Progenitor cell of endocrine pancreas (in vitro differentiated cells): ENCODE measurements at places on chromosomes 5 and 9. TPM values are rescaled to one million over a fixed set of nuclear protein-coding genes. Genes with fewer than 3 reads are reported as not detected.

GRCh38 chr5:9713959-9714586, 83.9 kb upstream of the TAS2R1 start:
- DNase-seq = no peak
- H3K4me3 ChIP-seq = no peak overlapping the region
- peaks cover 4% of the 10 kb centered on the region for H3K27me3 ChIP-seq
- H3K4me1 ChIP-seq = no peaks in the 10 kb centered on the region
- no peak overlapping the region for H3K27ac ChIP-seq
- no peaks in the 10 kb centered on the region for H3K36me3 ChIP-seq

- DNase-seq = no peak
- H3K36me3 ChIP-seq = peaks cover 1% of the 10 kb centered on the region
- peaks cover 4% of the 10 kb centered on the region for H3K27me3 ChIP-seq
- no peaks in the 10 kb centered on the region for H3K4me1 ChIP-seq
- H3K4me3 ChIP-seq = no peak overlapping the region
- H3K27ac ChIP-seq = no peak overlapping the region
These were observed 68.2 kb upstream of the ITGA2 start for GRCh38 chr5:52920929-52921328.

GRCh38 chr9:130313103-130313858, 47.7 kb downstream of the HMCN2 start:
- no peak overlapping the region for H3K4me3 ChIP-seq
- no peak overlapping the region for H3K27ac ChIP-seq
- DNase-seq = no peak
- peaks cover 8% of the 10 kb centered on the region for H3K4me1 ChIP-seq
- H3K36me3 ChIP-seq = no peaks in the 10 kb centered on the region
- H3K27me3 ChIP-seq = peaks cover 21% of the 10 kb centered on the region

GRCh38 chr5:94345257-94345656, 273.1 kb downstream of the KIAA0825 start:
- peaks cover 4% of the 10 kb centered on the region for H3K36me3 ChIP-seq
- DNase-seq = no peak
- H3K4me3 ChIP-seq = no peak overlapping the region
- H3K4me1 ChIP-seq = no peaks in the 10 kb centered on the region

- H3K36me3 ChIP-seq = no peaks in the 10 kb centered on the region
- no peak overlapping the region for H3K27ac ChIP-seq
- H3K4me1 ChIP-seq = peaks cover 13% of the 10 kb centered on the region
- H3K27me3 ChIP-seq = no peaks in the 10 kb centered on the region
- H3K4me3 ChIP-seq = no peak overlapping the region
These were observed 25.2 kb upstream of the PTGER4 start for GRCh38 chr5:40654377-40654991.

DNA sequence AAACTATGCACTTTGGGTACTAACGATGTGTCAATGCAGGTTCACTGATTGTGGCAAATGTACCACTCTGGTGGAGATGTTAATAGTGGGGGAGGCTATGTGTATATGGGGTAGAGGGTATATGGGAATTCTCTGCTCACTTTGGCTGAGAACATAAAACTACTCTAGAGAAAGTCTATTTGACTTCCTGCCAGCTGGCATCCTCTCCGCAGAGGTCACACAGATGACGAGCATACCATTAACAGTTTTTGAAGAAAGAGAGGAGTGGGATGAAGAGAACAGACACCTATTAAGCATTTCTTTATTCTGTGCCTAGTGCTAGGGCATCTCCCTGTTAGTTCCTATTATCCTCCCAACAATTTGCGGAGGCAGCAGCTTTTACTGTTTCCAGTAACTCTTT, 58.4 kb upstream of the TRIM32 start:
- no peaks in the 10 kb centered on the region for H3K27me3 ChIP-seq
- DNase-seq = no peak
- no peak overlapping the region for H3K4me3 ChIP-seq
- H3K4me1 ChIP-seq = no peaks in the 10 kb centered on the region
- H3K36me3 ChIP-seq = peaks cover 1% of the 10 kb centered on the region

DNA sequence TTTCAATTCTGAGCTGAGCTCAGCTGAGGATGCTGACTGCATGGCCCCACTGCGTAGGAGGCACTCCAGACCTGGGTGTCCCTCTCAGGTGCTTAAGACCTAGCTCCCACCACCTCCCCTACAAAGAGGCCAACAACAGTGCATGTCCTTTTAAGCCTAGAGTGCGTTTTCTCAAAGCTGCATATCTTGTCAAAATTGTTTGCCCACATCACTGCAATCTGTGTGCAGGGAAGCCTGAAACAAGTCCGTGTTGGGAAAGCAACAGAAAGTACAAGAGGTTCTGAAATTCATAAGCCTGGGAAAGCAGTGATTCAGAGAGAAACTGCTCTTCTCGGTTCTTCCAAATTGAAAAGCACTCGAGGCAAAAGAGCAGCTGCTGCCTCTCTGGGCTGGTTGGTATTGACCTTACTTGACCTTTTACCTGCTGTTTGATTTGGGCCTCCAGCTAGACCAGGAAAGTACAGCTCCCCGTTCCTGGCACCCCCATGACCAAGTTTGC, 238.4 kb downstream of the NR2F1-AS1 start:
- no peaks in the 10 kb centered on the region for H3K36me3 ChIP-seq
- H3K27me3 ChIP-seq = no peaks in the 10 kb centered on the region
- H3K4me3 ChIP-seq = no peak overlapping the region
- H3K27ac ChIP-seq = no peak overlapping the region

- no peak overlapping the region for H3K4me3 ChIP-seq
- no peaks in the 10 kb centered on the region for H3K36me3 ChIP-seq
- H3K27me3 ChIP-seq = no peaks in the 10 kb centered on the region
These were observed 51.3 kb upstream of the PTGER4 start for GRCh38 chr5:40628407-40628806.

DNA sequence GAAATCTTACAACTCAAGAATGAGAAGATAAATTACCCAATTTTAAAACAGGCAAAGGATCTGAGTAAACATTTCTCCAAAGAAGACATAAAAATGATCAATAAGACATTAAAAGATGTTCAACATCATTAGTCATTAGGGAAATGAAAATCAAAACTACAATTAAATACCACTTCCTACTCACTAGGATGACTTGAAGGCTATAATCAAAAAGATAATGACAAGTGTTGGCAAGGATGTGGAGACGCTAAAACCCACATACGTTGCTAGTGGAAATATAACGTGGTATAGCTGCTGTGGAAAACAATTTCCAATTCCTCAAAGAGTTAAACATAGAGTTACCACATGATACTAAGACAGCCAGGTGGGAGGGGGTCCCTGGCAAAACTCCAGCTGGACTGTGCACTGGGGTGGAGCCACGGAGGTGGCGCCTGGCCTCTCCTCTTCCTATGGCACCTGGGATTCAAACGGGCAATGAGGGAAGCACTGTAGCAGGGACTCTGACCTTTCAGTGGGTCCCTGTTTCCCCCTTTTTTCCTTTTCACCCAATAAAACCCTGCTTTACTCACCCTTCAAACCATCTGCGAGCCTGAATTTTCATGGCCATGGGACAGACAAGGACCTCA, 5.9 kb downstream of the ARSB start:
- H3K27me3 ChIP-seq = no peaks in the 10 kb centered on the region
- no peak overlapping the region for H3K27ac ChIP-seq
- no peak for DNase-seq
- H3K4me3 ChIP-seq = no peak overlapping the region
- H3K36me3 ChIP-seq = no peaks in the 10 kb centered on the region

DNA sequence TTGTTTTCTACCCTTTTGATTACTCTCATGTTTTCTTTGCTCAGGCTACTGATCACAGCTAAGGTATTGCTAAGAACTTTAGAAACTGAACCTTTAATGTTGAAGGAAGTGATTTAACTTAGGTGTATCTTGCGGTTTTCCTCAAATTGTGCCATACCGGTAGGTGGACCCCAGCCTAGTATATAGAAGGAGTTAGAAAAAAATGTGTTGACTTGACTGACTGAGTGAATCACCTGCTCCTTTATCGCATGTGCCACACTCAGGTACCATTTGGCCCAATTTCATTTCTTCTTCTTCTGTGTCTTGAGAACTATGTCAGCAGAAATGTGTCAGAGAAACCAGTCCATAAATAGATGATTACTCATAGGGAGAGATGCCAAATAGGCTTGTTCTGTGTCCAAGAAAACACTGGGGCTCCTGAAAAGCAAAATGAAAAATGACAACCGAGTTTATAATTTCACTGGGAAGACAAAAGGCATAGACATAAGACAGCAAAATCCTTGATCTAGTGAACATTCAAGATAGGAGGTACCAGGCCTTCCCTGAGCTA, 19.4 kb downstream of the PLPPR1 start:
- H3K4me3 ChIP-seq = no peak overlapping the region
- H3K27ac ChIP-seq = no peak overlapping the region
- H3K27me3 ChIP-seq = no peaks in the 10 kb centered on the region
- H3K36me3 ChIP-seq = no peaks in the 10 kb centered on the region
- H3K4me1 ChIP-seq = no peaks in the 10 kb centered on the region

DNA sequence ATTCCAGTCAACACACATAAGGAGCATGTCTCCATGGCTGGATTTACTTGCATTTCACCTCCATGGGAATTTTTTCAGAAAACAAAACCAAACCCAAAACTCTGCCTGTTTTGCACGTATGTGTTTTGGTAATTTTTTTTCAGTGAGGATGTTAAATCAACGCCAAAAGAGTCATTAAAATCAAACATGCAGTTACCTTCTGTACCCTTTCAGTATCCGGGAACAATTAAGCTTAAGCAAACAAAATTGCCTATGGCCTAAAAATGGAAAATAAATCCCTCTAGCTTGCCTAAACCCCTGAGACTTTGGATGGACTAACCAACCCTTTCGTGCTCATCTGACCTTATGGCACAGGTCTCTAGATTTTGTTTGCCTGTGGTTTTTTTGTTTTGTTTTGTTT, 209.2 kb upstream of the KLF4 start:
- no peak for DNase-seq
- no peak overlapping the region for H3K4me3 ChIP-seq
- no peaks in the 10 kb centered on the region for H3K4me1 ChIP-seq

- H3K27me3 ChIP-seq = no peaks in the 10 kb centered on the region
- DNase-seq = no peak
- H3K4me3 ChIP-seq = no peak overlapping the region
- H3K27ac ChIP-seq = peak overlapping the region; percentile 64
- H3K4me1 ChIP-seq = peaks cover 2% of the 10 kb centered on the region
- H3K36me3 ChIP-seq = peaks cover 12% of the 10 kb centered on the region
These were observed 12.3 kb upstream of the C5orf24 start for GRCh38 chr5:134833340-134834032.

- H3K4me1 ChIP-seq = peaks cover 12% of the 10 kb centered on the region
- peak overlapping the region; percentile 33 for H3K27ac ChIP-seq
- peaks cover 1% of the 10 kb centered on the region for H3K36me3 ChIP-seq
- H3K27me3 ChIP-seq = peaks cover 33% of the 10 kb centered on the region
- peak overlapping the region; percentile 74 for H3K4me3 ChIP-seq
These were observed 665 bp downstream of the TCF7 start for GRCh38 chr5:134114886-134115805.

GRCh38 chr5:102845041-102845440, 89.9 kb downstream of the PAM start:
- no peak overlapping the region for H3K27ac ChIP-seq
- no peak for DNase-seq
- H3K4me3 ChIP-seq = no peak overlapping the region
- H3K4me1 ChIP-seq = no peaks in the 10 kb centered on the region
- no peaks in the 10 kb centered on the region for H3K27me3 ChIP-seq
- peaks cover 2% of the 10 kb centered on the region for H3K36me3 ChIP-seq

DNA sequence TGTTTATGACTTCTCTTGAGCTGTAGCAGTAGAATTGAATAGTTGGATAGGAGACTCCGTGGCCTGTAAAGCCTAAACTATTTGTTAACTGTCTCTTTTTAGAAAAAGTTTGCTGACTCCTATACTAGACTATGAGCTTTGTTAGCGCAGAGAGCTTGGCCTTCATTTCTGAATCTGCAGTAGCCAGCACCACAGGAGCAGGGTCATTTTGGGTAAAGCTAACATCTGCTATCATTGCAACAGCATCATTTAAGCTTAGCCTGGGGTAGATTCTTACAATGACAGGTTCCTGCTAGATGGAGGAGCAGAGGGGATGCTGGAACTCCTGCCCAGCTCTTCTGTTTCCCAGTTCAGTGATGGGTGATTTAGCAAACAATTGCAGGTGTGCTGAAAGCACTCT, 133.7 kb upstream of the ASTN2 start:
- H3K4me1 ChIP-seq = peaks cover 15% of the 10 kb centered on the region
- H3K27me3 ChIP-seq = peaks cover 13% of the 10 kb centered on the region
- H3K4me3 ChIP-seq = no peak overlapping the region
- no peak for DNase-seq
- H3K36me3 ChIP-seq = no peaks in the 10 kb centered on the region
- no peak overlapping the region for H3K27ac ChIP-seq

DNA sequence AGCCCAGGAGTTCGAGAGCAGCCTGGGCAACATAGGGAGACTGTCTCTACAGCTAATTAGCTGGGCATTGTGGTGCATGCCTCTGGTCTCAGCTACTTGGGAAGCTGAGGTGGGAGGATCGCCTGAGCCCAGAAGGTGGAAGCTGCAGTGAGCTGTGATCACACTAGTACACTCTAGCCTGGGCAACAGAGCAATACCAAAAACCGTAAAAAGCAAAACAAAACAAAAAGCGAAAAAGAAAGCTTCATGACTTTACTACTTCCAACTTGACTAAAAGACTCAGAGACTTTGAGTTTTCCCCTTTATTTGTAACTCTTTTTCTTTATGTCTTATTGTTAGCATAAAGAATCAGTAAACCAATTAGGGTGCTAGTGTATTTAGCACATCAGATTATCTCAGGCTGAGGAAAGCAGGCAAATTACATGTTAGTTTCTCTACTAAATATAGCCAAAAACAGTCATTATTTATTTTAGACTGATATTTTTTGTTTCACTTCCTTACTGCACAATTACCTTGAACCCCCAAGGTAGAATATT, 5.4 kb downstream of the RAD17 start:
- no peak overlapping the region for H3K4me3 ChIP-seq
- peaks cover 7% of the 10 kb centered on the region for H3K4me1 ChIP-seq

DNA sequence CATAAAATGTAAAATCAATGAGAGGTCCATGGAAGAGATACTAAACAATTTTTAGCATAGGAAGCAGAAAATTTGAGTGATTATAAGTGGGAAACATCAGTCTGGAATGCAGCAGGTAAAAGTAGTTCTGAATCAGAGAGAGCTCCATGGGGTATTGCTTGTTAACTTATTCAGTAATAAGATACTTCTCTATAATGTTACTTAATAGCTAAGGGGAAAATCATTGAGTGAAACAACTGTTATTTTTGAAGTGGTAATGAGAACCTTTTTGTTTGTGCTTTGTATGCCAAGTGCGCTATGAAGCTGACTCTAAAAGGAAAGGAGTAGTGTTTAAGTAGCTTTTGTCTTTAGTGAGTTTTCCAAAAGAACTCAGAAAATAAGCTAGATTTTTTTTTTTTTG, 95.2 kb downstream of the ERBIN start:
- no peak overlapping the region for H3K27ac ChIP-seq
- no peak overlapping the region for H3K4me3 ChIP-seq
- H3K4me1 ChIP-seq = no peaks in the 10 kb centered on the region
- no peaks in the 10 kb centered on the region for H3K27me3 ChIP-seq
- DNase-seq = no peak

The DCTN3 gene
- 101 and 102 TPM in 2 replicates for total RNA-seq

The NUTM2F gene
- total RNA-seq = 0.16 TPM in 1 of 2 replicates, not detected in the other

The BTNL8 gene
- not detected in 2 replicates for total RNA-seq

The PCDHAC1 gene
- 7.7 and 8.9 TPM in 2 replicates for total RNA-seq

The KCNN2 gene
- 1.5 and 2.0 TPM in 2 replicates for total RNA-seq

The CDHR2 gene
- total RNA-seq = 1.5 and 1.6 TPM in 2 replicates

The ZDHHC11B gene
- 8.6 and 8.7 TPM in 2 replicates for total RNA-seq

The SMIM32 gene
- 0.79 and 1.1 TPM in 2 replicates for total RNA-seq

The TSSK1B gene
- total RNA-seq = 0.27 and 0.29 TPM in 2 replicates

The PCDHB13 gene
- total RNA-seq = 6.8 and 7.4 TPM in 2 replicates
